ENCODE measurements at places on chromosomes 4 and X.

- no peak for DNase-seq
These were observed 38.3 kb downstream of the TKTL1 start for GRCh38 chrX:154333837-154334271.

- no peak for DNase-seq
These were observed 35.5 kb upstream of the SMAD1 start for GRCh38 chr4:145446184-145446583.

DNA sequence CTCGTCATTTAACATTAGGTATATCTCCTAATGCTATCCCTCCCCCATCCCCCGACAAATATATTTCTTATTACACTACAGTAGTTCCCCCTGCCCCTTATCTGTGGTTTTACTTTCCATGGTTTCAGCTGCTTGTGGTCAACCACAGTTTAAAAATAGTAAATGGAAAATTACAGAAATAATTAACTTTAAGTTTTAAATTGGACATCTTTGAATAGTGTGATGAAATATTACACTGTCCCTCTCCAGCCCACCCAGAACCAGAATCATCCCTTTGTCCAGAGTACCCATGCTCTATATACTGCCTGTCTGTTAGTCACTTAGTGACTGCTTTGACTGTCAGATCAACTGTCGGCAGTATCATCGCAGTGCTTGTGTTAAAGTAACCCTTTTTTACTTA is 47.4 kb upstream of the VEGFC start:
- no peak for DNase-seq

GRCh38 chr4:126637706-126638105 is 995.1 kb upstream of the INTU start:
- no peak for DNase-seq

All from CD4-positive, alpha-beta T cell treated with Interleukin-4 for 4 hours (primary cell).